ENCODE measurements at places on chromosomes 7 and 10.

DNA sequence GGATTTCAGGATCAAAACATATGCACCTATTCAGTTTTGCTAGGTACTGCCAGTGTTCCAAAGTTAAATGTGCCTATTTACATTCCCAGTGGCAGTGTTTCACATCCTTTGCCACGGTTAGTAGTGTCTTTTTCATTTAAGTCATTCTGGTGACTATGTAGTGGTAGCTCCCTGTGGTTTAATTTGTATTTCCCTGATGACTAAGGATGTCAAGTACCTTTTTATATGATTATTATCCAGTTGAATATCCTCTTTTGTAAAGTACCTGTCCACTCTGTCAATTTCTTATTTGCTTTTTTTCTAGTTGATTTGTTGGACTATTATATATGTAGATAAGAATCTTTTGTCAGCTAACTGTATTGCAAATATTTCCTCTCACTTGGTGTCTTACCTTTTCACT is 45.1 kb downstream of the TMEM60 start:
- DNase-seq: no peak

DNA sequence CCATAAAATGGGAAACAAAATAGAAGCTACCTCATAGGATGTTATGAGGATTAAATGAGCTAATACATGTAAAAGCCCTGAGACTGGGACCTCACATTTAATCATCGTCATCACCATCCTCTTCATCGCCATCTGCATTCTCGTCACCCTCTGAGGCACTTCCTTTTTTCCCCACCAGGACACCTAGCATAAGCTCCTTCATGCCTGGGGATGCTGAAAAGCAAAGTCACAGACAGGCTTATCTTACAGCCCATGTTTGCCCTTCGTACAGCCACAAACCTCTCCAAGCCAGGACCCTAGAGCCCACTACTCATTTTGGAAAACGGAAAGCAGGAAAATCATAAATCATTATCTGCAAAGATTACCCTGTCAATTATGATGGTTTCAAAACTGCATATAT is 249.6 kb downstream of the GPAM start:
- DNase-seq: no peak

DNA sequence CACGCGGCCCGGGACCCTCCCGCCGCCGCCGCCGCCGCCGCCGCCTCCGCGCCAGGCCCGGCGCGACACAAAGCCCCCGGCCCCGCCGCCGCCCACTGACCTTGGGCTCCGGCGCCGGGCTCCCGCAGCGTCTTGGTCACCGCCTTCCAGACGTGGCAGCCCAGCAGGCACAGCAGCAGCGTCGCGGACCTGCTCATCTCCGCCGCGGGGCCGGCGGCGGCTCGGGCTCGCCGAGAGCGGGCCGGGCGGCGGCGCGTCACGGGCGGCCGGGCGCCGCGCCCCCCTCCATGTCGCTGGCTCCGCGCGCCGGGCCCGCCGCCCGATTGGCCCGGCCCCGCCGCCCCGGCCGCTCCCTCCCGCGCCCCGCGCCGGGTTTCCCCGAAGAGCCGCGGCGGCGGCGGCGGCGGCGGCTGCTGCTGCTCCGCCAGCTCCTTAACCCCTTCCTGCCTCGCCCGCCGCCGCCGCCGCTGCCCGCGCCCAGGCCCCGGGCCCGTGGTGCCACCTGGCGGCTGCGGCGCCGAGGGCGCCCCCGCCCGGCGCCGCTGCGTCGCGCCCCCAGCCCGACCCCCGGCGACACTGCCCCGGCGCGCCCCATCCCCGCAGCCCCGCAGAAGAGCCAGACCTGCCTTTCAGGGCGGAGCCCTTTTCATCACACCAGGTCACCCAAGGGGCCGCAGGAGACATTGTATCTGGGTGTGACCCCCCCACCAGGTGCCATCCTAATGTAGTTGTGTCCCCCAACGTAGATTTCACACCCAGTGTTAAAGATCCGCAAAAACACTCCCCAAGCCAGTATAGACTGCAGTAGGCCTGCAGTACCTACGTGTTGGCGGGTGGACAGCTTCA is at the start of gene FAM171A1:
TSS of gene FAM171A1 (minus strand) at position 434 of the 846 bp plus-strand sequence. CDS start at position 197, 237 bp downstream.
- DNase-seq: peak; percentile 33

- no peak for DNase-seq
Measured at GRCh38 chr7:29367784-29368183, 173.2 kb downstream of the CHN2 start.

DNA sequence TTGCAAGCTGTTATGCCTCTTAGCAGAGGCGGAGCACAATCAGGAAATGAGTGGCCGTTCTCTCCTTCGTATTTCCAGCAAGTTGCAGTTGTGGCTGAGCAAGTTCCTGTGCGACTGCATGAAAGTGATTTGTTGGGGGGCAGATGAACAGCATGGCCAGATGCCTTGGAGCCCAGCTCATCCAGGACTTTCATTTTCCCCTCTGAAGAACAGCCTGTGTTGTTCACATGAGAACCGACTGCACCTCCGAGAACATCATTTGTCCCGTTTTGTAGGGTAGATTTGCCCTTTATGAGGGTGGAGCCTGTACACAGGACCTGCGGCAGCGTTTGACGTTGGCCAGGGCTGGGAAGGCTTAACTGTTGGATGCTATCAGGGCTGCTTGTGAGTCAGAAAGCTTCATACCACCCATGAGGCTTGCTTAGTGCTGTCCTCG is 4.4 kb downstream of the BAG3 start:
- DNase-seq: no peak

DNA sequence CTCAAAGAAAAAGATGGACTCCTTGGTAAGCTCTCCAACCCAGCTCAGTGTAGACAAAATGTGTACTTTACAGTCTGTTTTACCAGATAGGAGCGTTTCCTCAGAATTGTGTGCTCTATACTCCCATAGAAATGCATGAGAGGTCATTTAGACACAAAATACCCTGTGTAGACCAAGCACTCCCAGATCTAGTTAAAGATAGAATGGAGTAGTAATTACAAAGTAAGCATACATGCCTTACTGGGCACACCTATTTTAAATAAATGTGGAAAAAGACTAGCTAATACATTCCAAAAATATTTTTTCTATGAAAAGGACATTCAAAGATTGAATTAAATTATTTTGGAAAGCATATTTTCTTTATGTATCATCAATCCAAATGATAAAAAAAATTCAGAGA is 271.9 kb upstream of the DGKB start:
- DNase-seq: no peak

DNA sequence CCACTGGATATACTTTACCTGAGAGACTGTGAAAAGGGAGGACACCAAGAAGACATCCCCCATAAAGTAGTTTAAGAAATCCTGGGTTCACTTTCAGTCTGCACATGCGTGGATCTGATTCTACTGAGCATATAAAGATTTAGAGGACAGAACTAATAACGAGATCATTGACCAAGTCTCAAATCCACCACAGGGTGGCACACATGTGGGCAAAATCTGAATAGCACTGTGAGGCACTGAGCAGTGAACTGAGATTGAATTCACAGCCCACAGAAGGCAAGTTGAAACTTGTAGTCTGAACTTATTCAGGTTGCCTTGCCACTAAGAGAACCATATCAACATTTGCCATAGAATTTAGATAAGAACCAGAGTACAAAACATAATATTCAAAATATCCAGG is 818.6 kb downstream of the GRID1 start:
- DNase-seq: no peak

GRCh38 chr7:7331523-7331922 is 149.2 kb downstream of the C1GALT1 start:
- DNase-seq: no peak

- DNase-seq: no peak
Measured at GRCh38 chr10:113011592-113012374, 61.7 kb downstream of the TCF7L2 start.

DNA sequence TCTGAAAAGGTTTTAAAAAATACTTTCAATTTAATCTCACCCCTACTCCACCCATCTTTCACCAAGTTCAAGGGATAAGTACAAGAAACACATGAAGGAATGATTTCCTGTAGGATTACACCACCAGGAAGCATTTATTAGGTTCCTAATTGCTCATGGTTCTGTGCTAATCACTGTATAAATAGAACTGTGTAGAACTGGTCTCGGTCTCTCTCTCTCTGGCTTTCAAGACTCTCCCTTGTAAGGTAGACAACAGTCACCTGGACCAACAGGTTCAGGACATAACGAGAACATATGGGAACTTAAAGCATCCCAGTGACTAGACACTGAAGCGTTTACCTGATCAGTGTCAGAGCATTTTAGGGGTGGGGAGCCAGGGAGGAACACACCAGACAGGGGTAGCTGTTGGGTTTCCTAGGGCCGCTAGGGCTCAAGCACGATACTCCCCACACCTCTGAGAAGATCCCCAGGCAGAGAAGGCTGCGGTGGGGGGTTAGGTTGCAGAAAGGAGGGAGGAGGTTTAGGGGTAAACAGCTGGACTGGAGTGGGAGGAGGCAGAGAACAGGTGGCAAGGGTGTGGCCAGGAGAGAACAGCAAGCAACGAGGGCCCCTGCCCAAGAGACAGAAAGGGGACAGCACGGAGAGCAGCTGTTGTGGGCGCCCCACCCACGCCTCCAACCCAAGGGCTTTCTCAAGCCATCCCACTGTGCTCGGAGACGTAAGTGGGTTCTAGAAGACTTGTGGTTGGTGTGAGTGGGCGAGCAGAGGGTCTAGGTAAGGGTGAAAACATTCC is 52.5 kb upstream of the USP6NL start:
- no peak for DNase-seq

DNA sequence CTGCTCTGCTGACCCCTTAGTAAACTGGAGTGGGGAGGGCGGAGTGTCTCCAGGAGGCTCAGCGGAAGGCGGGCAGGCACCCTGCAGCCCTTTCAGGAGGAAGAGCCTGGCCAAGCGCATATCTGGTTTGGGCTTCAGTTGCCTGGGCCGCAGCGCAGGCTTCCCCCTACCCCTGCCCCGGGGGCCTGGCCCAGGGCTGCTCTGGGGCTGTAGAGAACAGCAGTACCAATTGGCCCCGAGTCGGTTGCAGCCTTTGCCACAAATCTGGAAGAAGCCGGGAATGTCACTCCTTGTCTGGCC is 28.1 kb upstream of the JAKMIP3 start:
- DNase-seq: no peak

GRCh38 chr10:86862373-86862772 is 95.0 kb downstream of the MMRN2 start:
- no peak for DNase-seq

DNA sequence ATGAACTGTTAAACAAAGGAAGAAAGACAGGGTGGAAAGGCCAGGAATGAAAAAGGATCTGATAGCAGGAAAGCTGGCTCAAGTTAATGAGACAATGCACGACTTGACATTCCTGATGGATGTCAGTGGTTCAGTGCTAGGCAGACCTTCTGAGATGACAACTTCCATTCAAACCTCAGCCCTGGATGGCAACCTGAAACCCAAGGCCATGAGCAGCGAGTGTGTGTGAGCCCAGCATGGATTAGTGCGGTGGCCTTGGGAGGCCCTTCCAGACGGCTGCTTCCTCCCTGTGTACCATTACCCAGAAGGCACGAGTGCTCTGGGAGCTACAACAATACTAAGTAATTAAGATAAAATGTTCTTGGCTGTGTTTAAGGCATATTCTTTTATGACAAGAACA is 18.8 kb downstream of the TRIL start:
- no peak for DNase-seq

DNA sequence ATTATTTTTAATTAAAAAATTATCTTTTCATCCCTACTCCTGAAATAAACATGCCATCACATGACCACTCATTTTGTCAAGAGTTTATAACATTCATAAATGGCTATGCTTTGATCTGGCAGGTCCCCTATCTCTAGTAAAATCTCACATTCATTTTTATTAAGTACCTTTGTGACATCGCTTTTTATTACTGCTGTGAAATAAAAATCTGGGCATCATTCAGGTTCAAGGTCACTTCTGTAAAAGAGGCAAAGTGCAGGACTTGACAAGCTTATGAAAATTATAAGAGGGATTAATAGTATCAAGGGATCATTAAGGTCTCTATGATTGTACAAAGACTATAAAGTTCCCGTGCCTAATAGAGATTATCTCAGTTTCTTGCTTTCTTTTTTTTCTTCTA is 416.8 kb upstream of the SEMA3A start:
- DNase-seq: no peak

DNA sequence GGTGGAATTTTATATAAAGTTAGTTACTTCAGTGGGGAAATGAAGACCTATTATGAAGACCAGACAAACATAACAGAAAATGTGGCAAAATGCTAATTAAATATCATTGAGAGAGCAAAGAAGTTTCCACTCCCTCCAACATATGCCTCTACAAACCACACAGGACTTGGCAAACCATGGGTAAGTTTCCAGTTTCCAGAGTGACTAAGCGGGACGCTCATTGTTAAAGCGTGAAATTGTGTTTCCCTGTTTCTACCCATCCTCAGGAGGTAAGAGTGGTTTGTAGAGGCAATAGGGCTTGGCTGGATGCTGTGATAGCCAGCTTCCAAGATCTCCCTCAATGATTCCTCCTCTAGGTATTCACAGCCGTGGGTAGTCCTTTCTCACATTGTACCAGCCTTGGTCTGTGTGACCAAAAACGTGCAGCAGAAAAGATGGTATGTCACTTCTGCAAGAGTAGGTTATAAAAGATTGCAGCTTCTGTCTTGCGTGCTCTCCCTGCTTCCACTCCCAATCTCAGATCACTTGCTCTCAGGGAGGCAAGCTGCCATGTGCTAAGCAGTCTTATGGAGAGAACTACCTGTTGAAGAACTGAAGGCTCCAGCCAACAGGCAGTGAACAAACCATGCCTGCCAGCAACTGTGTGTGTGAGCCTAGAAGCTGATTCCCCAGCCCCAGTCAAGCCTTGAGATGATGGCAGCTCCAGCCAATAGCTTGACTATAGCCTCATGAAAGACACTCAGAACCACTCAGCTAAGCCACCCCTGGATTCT is 35.7 kb downstream of the CBX3 start:
- DNase-seq: no peak

DNA sequence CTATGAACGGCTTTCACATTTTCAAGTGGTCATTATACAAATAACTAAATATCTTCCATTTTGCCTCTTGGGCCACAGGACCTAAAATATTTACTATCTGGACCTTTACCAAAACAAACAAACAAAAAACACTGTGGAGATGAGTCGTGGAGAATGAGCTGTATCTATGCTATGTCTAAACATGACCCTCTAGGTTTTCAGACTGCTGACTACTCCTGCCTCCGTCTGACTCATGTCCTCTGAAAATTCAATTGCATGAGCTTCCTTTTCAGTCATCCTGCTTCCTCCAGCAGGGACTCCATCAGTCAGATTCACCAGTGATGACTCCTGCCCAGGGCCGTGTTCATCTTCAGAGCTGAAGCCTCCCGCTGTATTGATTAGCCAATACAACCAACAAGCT is 96.8 kb downstream of the COL28A1 start:
- DNase-seq: no peak

- DNase-seq: no peak
Measured at GRCh38 chr10:94172332-94172731, 178.6 kb downstream of the PLCE1 start.

DNA sequence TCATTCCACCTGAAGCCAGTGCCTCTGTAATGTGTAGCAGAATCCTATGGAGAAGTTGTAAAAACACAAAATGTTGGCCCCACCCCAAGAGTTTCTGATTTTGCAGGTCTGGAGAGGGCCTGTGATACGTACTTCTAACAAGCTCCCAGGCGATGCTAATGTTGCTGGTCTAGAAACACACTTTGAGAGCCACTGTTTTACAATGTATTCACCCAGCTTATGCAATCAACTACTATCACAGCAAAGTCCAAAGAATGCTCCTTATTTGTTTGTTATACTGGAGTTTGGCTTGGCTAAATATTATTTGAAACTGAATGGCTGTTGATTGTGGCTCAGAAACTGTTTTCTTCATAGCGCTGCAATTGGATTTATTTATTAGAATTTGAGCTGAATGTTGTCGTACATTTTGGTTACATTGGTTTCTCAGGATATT is 44.3 kb downstream of the DNAJB9 start:
- no peak for DNase-seq
